GM23248 (cell line): ENCODE measurements at places on chromosomes 16 and 17. TPM values are rescaled to one million over a fixed set of nuclear protein-coding genes. Genes with fewer than 3 reads are reported as not detected.

TAC4 gene
- total RNA-seq: not detected in 2 replicates

GRCh38 chr17:35188111-35188510, 6.1 kb downstream of the SLC35G3 start:
- DNase-seq: no peak
- H3K4me3 ChIP-seq: no peak overlapping the region
- no peak overlapping the region for H3K27ac ChIP-seq
- H3K4me1 ChIP-seq: no peaks in the 10 kb centered on the region

DNA sequence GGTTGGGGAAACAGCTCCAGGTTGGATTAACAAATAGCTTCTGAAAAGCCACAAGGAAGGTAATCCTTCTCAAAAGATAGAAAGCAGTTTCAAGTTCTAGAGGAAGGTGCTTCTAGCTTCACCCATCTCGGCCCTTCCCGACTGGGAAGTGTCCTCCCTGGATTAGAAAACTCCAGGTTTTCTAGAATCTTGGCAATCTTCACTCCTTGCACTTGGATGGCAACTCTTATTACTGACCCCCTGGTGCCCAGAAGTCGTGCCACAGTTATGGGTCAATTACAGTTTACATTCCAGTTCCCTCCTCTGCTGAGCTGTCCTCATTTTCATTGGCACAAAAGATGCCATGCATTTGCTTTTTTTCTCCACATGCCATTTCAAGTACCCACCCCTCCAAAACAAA, 65.6 kb downstream of the SMG6 start:
- H3K27me3 ChIP-seq: no peaks in the 10 kb centered on the region
- peak overlapping the region; percentile 51 for H3K4me3 ChIP-seq
- peak overlapping the region; percentile 92 for H3K27ac ChIP-seq
- peaks cover 71% of the 10 kb centered on the region for H3K4me1 ChIP-seq
- H3K36me3 ChIP-seq: no peaks in the 10 kb centered on the region

DNA sequence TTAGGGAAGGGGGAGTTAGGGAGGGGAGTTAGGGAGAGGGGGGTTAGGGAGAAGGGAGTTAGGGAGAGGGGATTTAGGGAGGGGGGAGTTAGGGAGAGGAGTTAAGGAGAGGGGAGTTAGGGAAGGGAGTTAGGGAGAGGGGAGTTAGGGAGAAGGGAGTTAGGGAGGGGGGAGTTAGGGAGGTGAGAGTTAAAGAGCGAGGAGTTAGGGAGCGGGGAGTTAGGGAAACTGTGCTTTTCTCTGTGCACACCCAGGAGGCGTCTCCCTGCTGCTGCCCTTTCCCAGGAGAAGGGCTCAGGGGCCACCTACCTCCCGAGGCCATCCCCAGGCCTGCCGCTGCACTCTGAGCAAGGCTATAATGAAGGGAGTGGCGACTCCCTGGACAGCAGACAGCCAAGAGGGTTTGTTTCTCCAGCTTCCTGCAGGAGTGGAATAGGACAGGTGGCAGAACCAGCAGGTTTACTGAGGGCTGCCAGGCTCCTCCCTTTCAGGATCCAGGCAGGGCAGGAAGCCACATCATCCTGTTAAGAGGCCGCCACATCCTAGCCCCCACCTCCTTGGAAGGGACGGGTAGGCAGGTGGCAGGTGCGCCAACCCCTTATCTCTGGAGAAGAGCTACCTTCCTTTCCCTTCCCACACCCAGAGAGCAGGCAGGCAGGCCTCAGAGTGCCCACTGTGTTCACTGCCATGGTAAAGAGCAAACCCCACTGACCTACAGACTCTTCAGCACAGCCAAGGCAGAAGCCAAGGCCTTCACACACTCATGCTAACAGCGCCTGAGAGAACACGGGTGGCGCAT, 4.3 kb downstream of the CANT1 start:
- DNase-seq: no peak
- H3K27ac ChIP-seq: no peak overlapping the region

DNA sequence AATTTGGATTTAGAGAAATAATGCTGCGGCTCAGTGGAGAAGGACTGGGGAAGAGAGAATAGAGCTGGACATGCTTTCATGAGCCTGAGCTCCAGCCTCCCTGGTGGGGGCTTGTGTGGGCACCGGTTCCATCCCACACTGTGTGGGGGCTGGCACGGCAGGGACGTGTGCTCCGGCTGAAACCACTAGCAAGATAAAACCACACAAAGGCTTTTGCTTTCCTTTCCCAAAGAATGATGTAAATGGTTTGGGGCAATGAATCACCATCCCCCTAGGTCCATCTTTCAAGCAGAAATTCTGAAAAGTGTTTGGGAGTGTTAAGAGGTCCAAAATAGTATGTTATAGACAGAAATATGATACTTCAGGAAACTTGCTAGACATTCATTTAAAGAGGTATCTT, 77.0 kb downstream of the CDH11 start:
- H3K27ac ChIP-seq: peak overlapping the region; percentile 69
- peak; percentile 68 for DNase-seq
- H3K27me3 ChIP-seq: no peaks in the 10 kb centered on the region
- H3K36me3 ChIP-seq: peaks cover 58% of the 10 kb centered on the region
- H3K4me3 ChIP-seq: no peak overlapping the region
